Renal cortex interstitium (tissue), 15 donors: ENCODE measurements at places on chromosomes 7 and 10.

- DNase-seq = no peak
Measured at GRCh38 chr7:12570168-12570533, 369 bp upstream of the SCIN start.

DNA sequence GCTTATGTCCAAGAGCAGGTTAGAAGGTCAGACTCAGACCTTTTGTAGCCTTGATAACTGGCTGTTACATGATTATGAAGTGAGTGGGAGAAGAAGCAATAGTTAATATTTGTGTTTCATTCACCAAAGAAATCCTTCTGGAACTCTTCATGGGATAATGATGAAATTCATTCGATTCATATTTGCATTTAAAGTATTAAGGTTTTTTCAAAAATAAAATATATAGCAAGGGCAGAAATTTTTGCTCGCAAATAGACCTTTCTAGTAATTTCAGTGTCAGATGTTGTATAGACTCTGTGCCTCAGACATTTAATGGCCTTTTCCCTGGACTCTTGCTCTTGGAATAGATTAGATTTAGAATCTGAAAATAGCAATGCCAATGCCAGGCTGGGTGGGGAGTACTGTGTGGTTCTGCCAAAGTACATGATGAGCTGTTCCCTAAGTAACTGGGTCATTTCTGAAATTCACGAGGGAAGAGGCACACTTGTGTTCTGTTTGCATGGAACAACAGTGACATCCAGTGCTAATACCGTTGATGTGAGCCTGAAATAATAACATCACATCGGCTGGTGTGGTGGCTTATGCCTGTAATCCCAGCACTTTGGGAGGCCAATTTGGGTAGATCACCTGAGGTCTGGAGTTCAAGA is 119.2 kb downstream of the MBL2 start:
- DNase-seq = no peak

DNA sequence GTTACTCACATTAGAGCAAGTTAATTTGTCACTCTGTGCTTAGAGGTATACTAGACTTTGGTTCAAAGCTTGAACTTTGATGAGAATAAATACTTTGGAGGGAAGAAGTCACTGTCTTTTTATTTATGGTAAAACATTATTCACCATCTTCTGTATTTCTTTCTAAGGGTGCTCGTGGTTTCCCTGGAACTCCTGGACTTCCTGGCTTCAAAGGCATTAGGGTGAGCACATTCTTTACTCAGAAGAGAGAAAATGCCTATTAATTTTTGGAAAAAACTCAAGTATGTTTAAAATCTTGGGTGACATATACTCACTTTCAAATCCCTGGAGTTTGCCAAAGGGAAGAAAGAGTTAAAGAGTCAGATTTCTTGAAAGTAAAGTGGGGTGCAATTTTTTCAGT is 10.8 kb downstream of the COL1A2 start:
- DNase-seq = no peak

DNA sequence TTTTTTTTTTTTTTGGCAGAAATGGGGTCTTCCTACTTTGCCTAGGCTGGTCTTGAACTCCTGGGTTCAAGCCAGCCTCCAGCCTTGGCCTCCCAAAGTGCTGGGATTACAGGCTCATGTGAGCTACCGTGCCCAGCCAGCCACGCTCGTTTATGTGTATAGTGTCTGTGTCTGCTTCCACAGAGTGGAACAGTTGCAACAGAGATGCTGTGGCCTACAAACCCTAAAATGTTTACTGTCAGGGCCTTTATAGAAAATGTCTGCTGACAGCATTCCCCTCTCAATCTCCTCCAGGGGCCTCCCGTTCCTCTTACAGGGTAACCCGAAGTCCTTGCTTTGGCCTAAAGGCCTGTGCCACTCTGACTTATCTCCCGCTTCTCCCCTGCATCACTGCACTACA is 87.6 kb upstream of the LEP start:
- DNase-seq = no peak

DNA sequence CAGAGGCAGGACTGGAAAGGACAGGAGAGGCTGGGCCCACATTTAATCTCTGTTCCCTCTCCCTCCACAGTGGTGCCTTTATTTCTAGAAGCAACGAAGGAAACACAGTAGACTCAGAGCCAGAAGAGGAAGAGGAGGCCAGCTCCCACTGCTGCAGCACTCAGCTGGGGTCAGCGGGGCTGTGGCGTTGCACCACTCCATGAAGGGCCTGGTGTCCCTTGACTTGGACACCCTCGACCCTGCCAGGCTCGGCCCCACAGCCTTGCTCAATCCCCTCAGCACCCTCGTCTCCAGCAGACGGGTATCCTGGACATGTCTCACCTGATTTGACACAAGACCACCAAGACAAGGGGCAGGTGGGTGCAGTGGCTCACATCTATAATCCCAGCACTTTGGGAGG is 38.8 kb downstream of the PRKAG2 start:
- DNase-seq = no peak

DNA sequence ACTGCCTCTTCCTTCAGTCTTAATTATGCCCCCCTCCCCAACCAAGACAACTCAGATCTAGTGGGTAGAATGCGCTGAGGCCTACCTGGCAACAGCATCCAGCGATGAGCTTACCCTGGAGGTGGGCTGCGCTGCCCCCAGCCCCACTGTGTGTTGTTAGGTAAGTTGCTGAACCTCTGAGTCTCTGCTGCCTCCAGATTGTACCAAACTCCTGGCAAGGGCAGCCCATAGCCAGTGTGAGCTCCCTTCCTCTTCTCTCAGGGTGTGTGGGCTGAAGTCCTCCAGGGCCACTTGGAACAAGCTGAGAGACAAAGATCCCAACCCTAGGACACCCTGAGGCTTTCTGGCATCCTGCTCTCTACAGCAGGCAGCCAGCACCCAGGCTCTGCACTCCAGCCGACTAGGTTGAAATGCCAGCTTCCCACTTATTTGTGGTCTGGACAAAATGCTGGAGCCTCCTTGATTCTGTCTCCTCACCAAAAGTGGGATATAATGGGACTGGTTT is 135.3 kb downstream of the ARHGAP22 start:
- no peak for DNase-seq

- no peak for DNase-seq
Measured at GRCh38 chr10:72730479-72730878, 38.5 kb downstream of the MCU start.
